ENCODE measurements at places on chromosomes 6 and 20. TPM values are rescaled to one million over a fixed set of nuclear protein-coding genes. Genes with fewer than 3 reads are reported as not detected.

DNA sequence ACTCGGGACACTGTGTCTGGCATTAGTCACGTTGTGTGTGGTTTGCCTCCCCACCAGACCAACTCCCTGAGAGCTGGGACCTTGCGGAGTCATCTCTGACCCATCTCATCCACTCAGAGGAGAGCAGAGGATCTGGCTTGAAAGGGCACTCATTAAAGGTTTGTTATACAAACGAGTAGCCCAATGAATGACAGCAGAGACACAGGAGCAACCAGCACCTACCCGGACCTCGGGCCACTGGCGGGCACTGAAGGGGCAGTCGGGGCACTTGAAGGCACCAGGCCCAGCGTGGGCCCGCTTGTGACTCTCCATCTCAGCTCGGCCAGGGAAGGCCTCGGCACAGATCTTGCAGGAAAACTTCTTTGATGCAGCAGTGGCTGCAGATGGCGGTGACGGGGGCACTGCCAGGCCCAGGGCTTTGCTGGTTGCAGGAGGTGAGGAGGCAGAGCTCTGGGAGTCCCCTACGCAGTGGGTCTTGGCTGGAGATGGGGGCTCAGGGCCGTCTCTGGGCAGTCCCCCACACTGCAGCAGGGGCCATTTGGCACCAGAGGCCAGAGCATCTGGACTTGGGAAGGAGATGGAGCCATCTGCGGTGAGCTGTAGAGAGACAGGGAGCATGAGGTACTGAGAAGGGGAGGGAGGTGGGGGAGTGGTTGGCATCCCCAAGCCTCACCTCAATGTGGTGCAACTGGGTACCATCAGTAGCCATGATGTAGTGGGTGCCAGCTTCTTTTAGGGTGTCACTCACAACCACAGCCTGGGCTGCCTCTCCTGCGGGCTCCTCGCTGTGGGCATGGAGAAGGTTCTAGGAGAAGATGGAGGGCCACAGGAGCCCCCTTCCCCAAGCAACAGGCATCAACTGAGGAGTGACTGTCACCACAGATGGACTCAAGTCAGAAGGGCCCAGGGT lies 17.7 kb downstream of the PCIF1 start:
- DNase-seq: no peak

GRCh38 chr6:110781522-110782214 lies 33.6 kb downstream of the CDK19 start:
- DNase-seq: no peak

- DNase-seq: no peak
Measured at GRCh38 chr6:137016356-137016755, 28.4 kb downstream of the IL20RA start.

Gene COL9A3
- 37.6 TPM for total RNA-seq

Gene CNKSR3
- total RNA-seq: not detected

- DNase-seq: no peak
Measured at GRCh38 chr6:167750956-167751358, 75.8 kb upstream of the AFDN start.

GRCh38 chr6:157981395-157982101 lies at the start of gene SYNJ2:
TSS of gene SYNJ2 (plus strand) at chr6:157981863. CDS start at chr6:157981962, 99 bp downstream.
- peak; percentile 78 for DNase-seq

Gene PTK7
- 0.82 TPM for total RNA-seq

- no peak for DNase-seq
Measured at GRCh38 chr20:58776109-58776508, 74.6 kb downstream of the GNAS-AS1 start.

Gene REM1
- total RNA-seq: not detected

DNA sequence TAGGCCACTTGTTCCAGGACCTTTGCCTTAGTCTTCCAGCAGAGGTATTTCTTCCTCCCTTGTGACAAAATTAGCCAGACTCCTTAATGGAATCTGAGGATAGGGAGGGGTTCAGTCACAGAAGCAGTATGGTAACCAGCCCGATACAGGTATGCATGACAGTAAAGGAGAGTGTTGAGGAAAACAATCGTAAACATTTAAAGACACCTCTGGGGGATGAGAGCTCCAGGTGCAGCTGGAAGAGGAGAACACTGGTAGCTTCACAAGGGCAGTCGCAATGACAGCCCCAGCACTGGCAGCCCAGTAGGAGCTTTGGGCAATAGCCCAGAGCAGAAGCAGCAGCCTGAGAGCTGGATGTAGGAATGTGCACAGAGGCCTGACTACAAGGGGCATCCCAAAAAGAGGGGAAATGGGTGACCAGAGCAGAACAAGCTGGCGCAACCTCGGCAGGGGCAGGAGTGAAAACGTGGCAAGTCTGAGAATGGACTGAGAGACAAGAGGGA lies 344.9 kb upstream of the JAG1 start:
- DNase-seq: no peak

Gene CST2
- not detected for total RNA-seq

GRCh38 chr20:12798286-12798685 lies 210.5 kb upstream of the SPTLC3 start:
- no peak for DNase-seq

GRCh38 chr6:116034327-116034726 lies 26.4 kb downstream of the FRK start:
- no peak for DNase-seq

Gene PNPLA1
- not detected for total RNA-seq

- peak; percentile 61 for DNase-seq
Measured at GRCh38 chr6:27890445-27891319, 21.5 kb downstream of the OR2B2 start.

DNA sequence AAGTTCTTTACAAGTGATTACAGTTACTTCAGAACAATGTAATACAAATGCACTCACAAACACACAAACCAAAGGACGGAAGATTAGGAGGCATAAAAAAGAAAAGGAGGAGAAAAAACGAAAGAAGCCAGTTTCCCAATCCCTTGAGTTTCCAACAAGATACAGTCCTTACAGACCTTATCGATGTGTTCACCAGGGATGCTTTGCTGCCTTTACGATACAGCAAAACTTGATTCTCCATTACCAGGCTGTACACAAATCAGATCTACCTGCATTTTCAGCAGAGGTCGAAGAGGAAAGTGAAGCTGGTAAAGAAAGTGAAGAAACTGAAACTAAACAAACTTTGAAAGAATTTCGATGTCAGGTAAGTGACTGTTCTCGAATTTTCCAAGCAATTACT lies 62.6 kb upstream of the SMIM8 start:
- no peak for DNase-seq

Gene RNF114
- total RNA-seq: 56.6 TPM

- DNase-seq: no peak
Measured at GRCh38 chr6:105080279-105080678, 99.5 kb downstream of the POPDC3 start.

Gene MAP7
- total RNA-seq: 0.56 TPM

- no peak for DNase-seq
Measured at GRCh38 chr6:144219056-144219685, 66.0 kb upstream of the UTRN start.

- DNase-seq: no peak
Measured at GRCh38 chr6:4504700-4505099, 271.5 kb upstream of the CDYL start.

GRCh38 chr6:15987569-15987968 lies 141.3 kb upstream of the MYLIP start:
- DNase-seq: no peak

Gene ADGRF1
- total RNA-seq: not detected

Gene CCN5
- not detected for total RNA-seq

DNA sequence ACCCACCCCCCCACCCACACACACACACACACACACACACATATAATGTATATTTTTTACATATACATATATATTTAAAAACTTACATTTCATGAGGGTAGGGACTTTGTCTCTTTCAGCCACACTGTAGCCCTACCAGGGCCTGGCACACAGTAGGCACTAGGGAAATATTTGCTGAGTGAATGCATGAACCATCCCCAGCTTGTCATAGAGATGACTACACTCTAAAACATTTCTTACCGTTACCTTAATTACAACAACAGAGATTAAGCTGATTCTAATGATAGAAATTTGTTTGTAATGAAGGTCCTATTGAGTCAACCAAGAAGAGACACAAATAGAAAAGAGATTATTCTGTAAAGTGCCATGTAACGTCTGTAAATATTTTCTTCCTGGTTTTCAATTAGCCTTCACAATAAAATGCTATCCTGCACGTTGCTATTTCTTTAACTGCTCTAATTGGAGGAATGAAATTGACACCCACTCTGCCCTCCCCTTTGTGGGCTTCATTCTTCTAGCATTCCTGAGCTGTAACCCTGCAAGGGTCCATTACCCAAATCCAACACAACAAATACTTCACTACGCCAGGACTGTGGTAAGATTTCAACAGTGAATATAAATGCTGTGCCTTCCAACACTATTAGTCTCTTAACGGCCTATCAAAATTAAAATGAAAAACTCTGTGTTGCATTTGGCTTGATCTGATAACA lies 30.8 kb downstream of the SIM1 start:
- no peak for DNase-seq

- no peak for DNase-seq
Measured at GRCh38 chr20:44632103-44632752, 19.3 kb downstream of the ADA start.

Gene SLC52A3
- not detected for total RNA-seq
